MCF 10A (cell line): ENCODE measurements at places on chromosomes 2 and 18. TPM values are rescaled to one million over a fixed set of nuclear protein-coding genes. Genes with fewer than 3 reads are reported as not detected.

Gene CRYBA2
- not detected in 2 replicates for total RNA-seq

DNA sequence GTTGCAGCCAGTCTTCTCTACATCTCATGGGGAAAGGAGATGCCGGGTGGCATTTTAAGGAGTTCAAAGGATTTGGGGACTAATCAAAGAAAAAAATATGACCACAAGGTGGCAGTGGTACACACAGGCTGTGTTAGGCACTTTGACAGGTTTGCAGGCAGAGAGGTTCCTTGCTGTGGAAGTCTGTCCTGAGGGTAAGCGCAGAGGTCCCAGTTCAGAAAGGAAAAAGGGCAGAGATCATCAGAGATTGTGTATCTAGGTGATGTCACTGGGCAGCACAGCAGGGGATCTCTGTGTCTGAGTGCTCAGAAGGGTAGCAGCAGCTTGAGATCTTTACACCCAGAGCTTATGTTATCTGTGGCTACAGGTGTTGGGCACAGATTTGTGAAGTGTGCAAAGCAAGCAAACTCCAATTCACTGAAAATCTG is 231.4 kb downstream of the LRRTM1 start:
- H3K27me3 ChIP-seq = no peaks in the 10 kb centered on the region
- no peak overlapping the region for H3K27ac ChIP-seq
- no peak overlapping the region for H3K4me3 ChIP-seq
- peaks cover 13% of the 10 kb centered on the region for H3K4me1 ChIP-seq
- peak; percentile 76 for DNase-seq

DNA sequence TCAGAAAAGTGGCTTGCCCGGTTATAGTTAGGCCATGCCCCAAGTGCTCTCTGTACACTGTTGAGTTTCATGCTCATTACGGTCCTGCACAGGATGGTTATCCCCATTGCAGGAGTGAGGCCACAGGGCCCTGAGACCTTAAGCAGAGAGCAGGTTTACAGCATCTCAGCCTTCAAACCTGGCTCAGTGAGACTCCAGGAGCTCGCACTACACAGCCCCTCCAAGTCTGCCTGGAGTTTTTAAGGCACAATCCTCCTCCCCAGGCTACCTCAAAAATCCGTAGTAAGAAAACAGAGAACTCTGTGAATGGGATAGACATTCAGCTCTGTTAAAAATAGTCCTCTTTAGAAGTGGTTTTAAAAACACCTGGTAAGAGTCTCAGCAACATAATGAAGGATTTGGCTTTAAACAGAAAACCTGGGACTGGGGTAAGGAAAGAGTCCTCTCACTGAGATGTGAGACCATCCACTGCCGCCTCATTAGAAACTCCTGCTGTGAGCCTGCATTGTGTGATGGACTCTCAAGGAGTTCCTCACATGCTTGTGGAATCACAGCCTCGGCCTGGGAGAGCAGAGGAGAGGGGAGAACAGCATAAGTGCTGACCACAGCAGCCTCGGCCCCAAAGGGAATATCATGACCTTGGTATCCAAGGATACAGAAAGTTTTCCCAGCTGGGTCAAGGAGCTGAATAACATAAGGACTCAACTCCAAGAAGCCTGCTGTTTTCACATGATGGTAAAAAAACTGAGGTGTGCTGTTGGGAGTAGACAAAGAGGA is 214.8 kb downstream of the ATAD2B start:
- DNase-seq = no peak
- H3K27ac ChIP-seq = no peak overlapping the region
- H3K27me3 ChIP-seq = no peaks in the 10 kb centered on the region
- H3K4me1 ChIP-seq = no peaks in the 10 kb centered on the region
- H3K4me3 ChIP-seq = no peak overlapping the region

DNA sequence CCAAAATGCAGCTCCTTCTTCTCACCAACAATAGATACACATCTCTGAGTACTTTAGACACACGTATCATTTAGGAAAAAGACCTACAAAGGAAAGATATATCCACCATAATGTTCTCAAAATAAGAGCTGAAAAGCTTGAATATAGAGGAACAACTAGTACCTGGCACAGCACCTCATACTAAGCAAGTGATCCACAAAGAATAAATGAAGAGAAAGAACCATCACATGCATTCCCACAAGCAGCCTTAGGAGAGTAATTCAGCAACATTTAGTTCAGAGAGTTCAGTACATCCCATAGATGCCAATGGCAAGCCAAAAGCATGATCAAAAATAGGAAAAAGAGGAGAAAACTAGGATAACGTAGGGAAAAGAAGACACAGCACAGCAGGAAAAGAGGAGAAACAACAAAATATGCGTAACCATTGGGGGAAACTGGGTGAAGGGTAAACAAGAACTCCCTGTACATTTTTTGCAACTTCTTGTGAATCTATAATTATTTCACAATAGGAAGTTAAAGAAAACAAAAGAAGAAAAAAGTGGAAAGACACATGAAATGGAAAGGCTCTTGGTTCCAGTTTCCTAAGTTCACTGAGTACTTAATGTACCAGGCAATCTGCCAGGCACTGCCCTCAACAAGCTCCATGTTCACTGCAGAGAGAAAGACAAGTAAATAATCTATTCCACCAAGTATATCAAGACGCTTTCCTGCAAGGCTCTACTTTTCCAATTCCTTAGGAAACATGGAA is 22.3 kb downstream of the CLASP1 start:
- H3K4me1 ChIP-seq = peaks cover 13% of the 10 kb centered on the region
- peak; percentile 83 for DNase-seq
- peaks cover 18% of the 10 kb centered on the region for H3K36me3 ChIP-seq

Gene SERPINB4
- not detected in 2 replicates for total RNA-seq

- no peak overlapping the region for H3K4me3 ChIP-seq
- H3K36me3 ChIP-seq = peaks cover 20% of the 10 kb centered on the region
- peaks cover 30% of the 10 kb centered on the region for H3K4me1 ChIP-seq
Measured at GRCh38 chr2:160324161-160324800, 124.2 kb upstream of the ITGB6 start.

- H3K36me3 ChIP-seq = peaks cover 29% of the 10 kb centered on the region
Measured at GRCh38 chr2:73091696-73092095, 20.2 kb upstream of the SFXN5 start.

Gene RAB3GAP1
- 63.4 and 70.1 TPM in 2 replicates for total RNA-seq

Gene CCDC141
- not detected in 2 replicates for total RNA-seq

DNA sequence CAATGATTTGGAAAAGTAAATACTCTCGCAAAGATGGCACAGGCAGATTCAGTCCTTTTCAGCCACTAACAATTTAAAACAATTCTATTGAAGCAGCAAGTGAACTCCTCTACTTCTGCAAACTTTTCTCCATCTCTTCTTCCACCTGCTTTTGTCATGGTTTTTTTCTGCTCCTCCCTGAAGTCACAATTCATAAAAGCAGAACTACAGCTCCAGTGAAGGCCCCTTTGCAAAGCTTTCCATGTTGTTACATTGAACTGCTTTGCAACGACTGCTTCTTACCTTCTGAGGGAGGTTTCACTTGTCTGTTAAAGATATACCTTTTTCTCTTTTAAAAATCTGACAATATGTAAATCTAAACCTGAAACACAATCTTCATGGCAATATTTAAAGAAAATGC is 3.7 kb upstream of the SERTAD2 start:
- no peaks in the 10 kb centered on the region for H3K36me3 ChIP-seq
- no peak overlapping the region for H3K4me3 ChIP-seq
- no peak overlapping the region for H3K27ac ChIP-seq
- H3K27me3 ChIP-seq = no peaks in the 10 kb centered on the region
- DNase-seq = no peak
- H3K4me1 ChIP-seq = peaks cover 10% of the 10 kb centered on the region

DNA sequence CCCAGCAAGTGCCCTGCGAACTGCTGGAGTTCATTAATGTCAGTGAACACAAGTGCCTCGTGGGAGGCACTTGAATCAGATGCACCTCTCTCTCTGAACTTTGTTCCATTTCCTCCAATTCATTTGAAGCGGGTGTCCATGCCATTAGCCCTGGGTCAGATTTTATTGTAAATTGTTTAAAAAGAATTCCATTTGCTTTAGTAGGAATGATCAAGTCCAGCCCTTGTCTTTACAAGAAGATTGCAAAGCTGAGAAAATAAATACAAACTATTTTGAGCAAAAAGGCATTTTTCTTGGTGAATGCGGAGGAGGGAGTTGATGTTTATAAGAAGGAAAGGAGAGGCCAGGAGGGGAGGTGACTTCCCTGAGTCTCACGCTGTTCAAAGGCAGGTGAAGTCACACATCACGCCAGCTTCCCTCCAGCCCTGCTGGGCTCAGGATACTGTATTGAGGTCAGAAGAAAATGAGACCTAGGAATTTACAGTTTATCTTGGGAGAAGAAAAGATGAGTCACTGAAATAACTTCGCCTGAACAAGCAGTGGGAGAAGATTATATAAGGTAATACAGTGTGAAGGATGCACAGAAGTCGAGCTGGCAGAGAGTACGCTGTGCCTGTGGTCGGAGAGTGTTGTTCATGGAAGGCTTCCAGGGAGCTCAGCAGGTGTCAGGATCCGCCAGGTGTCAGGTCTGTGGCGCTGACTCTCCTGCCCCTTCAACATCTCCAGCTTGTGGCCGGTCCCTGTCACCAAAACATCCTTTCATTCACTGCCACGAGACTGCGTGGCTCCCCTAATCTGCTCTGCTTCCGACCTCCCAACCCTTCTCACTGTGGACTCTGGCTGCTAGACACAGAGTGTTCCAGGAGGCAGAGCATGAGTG is 36.5 kb downstream of the EFR3B start:
- H3K4me3 ChIP-seq = no peak overlapping the region
- DNase-seq = peak; percentile 89
- peaks cover 97% of the 10 kb centered on the region for H3K27me3 ChIP-seq
- no peaks in the 10 kb centered on the region for H3K36me3 ChIP-seq
- peaks cover 16% of the 10 kb centered on the region for H3K4me1 ChIP-seq

GRCh38 chr2:53545604-53546003 is 222.0 kb upstream of the CHAC2 start:
- H3K36me3 ChIP-seq = no peaks in the 10 kb centered on the region
- no peak for DNase-seq
- H3K4me1 ChIP-seq = no peaks in the 10 kb centered on the region
- H3K4me3 ChIP-seq = no peak overlapping the region

DNA sequence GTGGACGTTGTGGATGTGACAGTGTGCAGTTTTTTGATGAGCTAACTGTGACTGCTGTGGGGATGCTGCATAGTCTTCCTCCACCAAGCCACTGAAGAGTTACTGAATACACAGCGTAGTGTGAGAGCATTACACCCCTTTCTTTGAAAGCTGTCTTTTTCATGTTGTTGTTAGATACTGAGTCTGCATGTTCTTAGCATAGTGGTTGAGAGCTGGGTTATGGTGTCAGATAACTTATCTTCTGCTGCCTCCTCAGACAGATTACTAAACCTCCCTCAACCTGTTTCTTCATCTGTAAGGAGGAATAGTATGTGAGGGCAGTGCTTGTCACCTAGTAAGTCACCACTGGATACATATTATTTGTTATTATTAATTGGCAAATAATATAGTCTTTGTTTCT is 63.2 kb downstream of the CEP192 start:
- no peaks in the 10 kb centered on the region for H3K4me1 ChIP-seq
- H3K27me3 ChIP-seq = no peaks in the 10 kb centered on the region

DNA sequence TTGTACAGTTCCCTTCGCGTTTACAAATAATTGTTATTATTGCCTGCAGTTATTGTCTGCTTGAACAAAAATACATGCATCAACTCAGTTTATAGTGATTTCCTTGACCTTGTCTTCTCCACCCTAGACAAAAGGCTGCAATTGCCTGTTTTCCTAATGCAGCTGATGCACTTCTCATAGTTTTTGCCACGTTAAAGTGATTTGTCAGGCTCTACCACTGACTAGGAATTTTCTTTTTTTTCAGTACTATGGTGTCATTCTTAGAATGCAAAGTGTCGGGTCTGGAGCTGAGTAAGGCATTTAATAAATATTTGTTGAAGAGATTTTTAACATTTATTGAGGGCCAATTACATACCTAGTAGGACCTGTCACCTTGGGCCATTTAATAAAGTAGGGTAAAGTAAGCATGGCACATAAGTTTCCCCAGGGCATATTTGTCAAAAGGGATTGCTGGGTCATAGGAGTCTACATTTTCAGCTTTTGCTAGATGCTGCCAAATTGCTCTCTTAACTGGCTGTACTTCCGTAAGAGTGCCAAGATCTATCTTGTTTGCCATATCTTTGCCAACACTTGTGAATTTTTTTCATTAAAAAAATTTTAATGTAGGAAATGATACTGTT is 24.1 kb downstream of the ACSL3 start:
- no peaks in the 10 kb centered on the region for H3K27me3 ChIP-seq
- H3K27ac ChIP-seq = no peak overlapping the region
- peaks cover 20% of the 10 kb centered on the region for H3K36me3 ChIP-seq

- H3K27ac ChIP-seq = no peak overlapping the region
- DNase-seq = peak; percentile 75
- H3K4me1 ChIP-seq = peaks cover 7% of the 10 kb centered on the region
- no peak overlapping the region for H3K4me3 ChIP-seq
Measured at GRCh38 chr2:215396595-215397313, 39.1 kb downstream of the FN1 start.

- H3K27ac ChIP-seq = no peak overlapping the region
- no peaks in the 10 kb centered on the region for H3K36me3 ChIP-seq
- H3K27me3 ChIP-seq = no peaks in the 10 kb centered on the region
- no peak for DNase-seq
- H3K4me1 ChIP-seq = no peaks in the 10 kb centered on the region
- H3K4me3 ChIP-seq = no peak overlapping the region
Measured at GRCh38 chr2:232920055-232920454, 50.0 kb downstream of the SNORC start.

- DNase-seq = no peak
- H3K27ac ChIP-seq = no peak overlapping the region
- H3K36me3 ChIP-seq = peaks cover 80% of the 10 kb centered on the region
- no peak overlapping the region for H3K4me3 ChIP-seq
Measured at GRCh38 chr2:231168460-231169139, 29.8 kb upstream of the ARMC9 start.

GRCh38 chr2:204225671-204226073 is 289.1 kb downstream of the ICOS start:
- H3K4me3 ChIP-seq = no peak overlapping the region
- no peak for DNase-seq
- peaks cover 46% of the 10 kb centered on the region for H3K27me3 ChIP-seq
- H3K4me1 ChIP-seq = no peaks in the 10 kb centered on the region
- peaks cover 6% of the 10 kb centered on the region for H3K36me3 ChIP-seq
- no peak overlapping the region for H3K27ac ChIP-seq

- no peaks in the 10 kb centered on the region for H3K27me3 ChIP-seq
- no peak overlapping the region for H3K27ac ChIP-seq
- H3K4me1 ChIP-seq = no peaks in the 10 kb centered on the region
- no peak for DNase-seq
- H3K36me3 ChIP-seq = peaks cover 99% of the 10 kb centered on the region
- no peak overlapping the region for H3K4me3 ChIP-seq
Measured at GRCh38 chr18:23908827-23909226, 105.7 kb upstream of the TTC39C start.

Gene ACTR1B
- 56.8 and 63.7 TPM in 2 replicates for total RNA-seq
